ENCODE measurements at places on chromosomes 7 and 10. TPM values are rescaled to one million over a fixed set of nuclear protein-coding genes. Genes with fewer than 3 reads are reported as not detected.
A peak's percentile ranks its signal among the peaks of the same experiment; 100 is the strongest.

CYP2E1 gene
- total RNA-seq: 19.2 TPM

AKR1C3 gene
- 222 TPM for total RNA-seq

PDE6C gene
- not detected for total RNA-seq

TMEM140 gene
- 0.89 TPM for total RNA-seq

CPA5 gene
- not detected for total RNA-seq

C10orf67 gene
- total RNA-seq: 1.2 TPM

CAV1 gene
- total RNA-seq: 49.2 TPM

SLC13A1 gene
- 0.18 TPM for total RNA-seq

ALOX5 gene
- 18.1 TPM for total RNA-seq

PRSS37 gene
- not detected for total RNA-seq

TLX1 gene
- total RNA-seq: not detected

GCK gene
- not detected for total RNA-seq

DNA sequence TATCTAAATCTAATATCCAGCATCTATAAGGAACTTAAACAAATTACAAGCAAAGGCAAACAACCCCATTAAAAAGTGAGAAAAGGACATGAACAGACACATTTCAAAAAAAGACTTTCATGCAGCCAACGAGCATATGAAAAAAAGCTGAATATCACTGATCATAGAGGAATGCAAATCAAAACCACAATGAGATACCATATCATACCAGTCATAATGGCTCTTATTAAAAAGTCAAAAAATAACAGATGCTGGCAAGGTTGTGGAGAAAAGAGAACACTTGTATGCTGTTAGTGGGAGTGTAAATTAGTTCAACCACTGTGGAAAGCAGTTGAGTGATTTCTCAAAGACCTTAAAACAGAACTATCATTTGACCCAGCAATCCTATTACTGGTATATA lies 334.4 kb upstream of the CACNA2D1 start:
- no peaks in the 10 kb centered on the region for H3K4me1 ChIP-seq
- H3K27ac ChIP-seq: no peak overlapping the region
- no peaks in the 10 kb centered on the region for H3K27me3 ChIP-seq
- H3K36me3 ChIP-seq: no peaks in the 10 kb centered on the region
- no peak for DNase-seq
- no peak overlapping the region for H3K4me3 ChIP-seq

DNA sequence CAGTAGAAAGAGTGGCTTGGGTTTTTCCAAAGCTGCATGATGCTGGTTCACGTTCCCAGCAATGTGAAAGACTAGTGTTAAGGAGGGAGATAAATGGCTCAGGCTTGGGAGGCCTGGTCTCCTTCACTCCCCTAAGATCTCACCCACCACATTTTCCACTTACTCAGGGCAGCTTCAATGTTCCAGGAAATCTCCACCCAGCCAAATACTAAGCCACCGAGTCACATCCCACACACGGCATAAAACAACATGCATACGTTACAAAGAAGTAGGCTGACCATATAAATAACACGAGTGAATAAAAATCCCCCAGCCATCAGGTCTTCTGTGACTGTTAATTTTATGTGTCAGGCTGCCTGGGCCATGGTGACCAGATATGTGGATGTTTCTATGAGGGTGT lies 303.5 kb downstream of the SFMBT2 start:
- DNase-seq: no peak
- H3K4me1 ChIP-seq: no peaks in the 10 kb centered on the region
- H3K36me3 ChIP-seq: no peaks in the 10 kb centered on the region

- DNase-seq: no peak
- no peaks in the 10 kb centered on the region for H3K36me3 ChIP-seq
- H3K4me3 ChIP-seq: no peak overlapping the region
- H3K4me1 ChIP-seq: no peaks in the 10 kb centered on the region
These were observed 224.6 kb upstream of the PITRM1 start for GRCh38 chr10:3397231-3397630.

GRCh38 chr10:60387531-60387930 lies 2.1 kb downstream of the ANK3 start:
- DNase-seq: no peak
- H3K4me1 ChIP-seq: no peaks in the 10 kb centered on the region
- H3K27ac ChIP-seq: no peak overlapping the region

DNA sequence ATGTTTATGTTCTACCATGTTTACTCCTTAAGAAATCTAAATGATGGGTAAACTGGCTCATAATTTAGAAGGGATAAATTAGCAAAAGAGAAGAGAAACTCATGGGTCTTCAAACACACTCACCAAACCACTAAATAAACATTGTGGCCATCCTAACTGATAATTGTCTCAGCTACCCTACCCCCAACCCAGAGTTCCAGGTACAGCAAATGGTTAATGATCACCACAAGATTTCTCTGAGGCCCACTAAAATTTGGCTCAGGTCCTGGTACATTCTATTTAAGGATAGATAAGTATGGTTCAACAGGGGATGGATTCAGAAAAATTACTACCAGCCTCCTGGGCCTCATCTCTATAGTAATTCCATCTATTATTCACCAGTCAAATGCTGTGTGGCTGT lies 21.4 kb downstream of the SLC25A13 start:
- peaks cover 45% of the 10 kb centered on the region for H3K4me1 ChIP-seq
- peaks cover 7% of the 10 kb centered on the region for H3K36me3 ChIP-seq
- no peak for DNase-seq
- H3K4me3 ChIP-seq: no peak overlapping the region
- H3K27me3 ChIP-seq: no peaks in the 10 kb centered on the region
- H3K27ac ChIP-seq: no peak overlapping the region

DNA sequence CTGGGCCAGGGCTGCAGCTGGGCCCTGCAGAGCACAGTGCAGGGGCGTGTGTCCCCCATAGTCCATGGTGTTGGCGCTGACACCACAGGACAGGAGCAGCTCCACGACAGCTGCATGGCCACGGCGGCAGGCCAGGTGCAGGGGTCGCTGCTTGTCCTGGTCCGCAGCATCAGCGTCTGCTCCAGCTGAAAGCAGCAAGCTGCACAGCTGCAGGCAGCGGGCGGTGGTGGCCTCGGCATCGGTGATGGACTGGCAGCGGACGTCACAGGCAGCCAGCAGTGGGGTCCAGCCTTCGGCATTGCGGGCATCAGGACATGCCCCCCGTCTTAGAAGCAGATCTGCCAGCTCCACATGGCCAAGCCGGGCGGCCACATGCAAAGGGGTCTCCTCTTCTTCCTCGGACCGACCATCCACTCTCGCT lies 6.0 kb downstream of the ASB10 start:
- H3K4me1 ChIP-seq: no peaks in the 10 kb centered on the region
- H3K27ac ChIP-seq: no peak overlapping the region
- H3K27me3 ChIP-seq: peaks cover 14% of the 10 kb centered on the region
- DNase-seq: no peak

DNA sequence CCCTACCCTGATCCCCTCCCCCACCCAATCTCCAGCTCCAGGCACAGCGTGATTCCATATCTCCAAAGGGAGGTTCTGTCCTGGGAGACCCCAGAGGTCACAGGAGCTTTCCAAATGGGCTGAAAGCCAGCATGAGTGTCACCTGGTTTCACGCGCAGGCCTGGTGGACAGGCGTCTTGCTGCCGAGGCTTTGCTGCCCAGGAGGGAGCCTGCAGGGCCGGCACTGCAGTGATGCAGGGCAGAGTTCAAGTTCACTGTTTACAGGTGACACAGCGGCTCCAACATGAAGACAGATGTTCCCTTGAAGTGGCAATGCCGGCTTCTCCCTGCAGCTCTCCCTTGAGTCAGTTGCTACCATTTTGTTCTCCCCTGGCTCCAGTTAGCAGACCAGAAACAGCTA lies 104.3 kb downstream of the TCERG1L start:
- H3K27me3 ChIP-seq: no peaks in the 10 kb centered on the region
- H3K4me1 ChIP-seq: no peaks in the 10 kb centered on the region
- peak; percentile 10 for DNase-seq

- DNase-seq: no peak
- H3K4me1 ChIP-seq: peaks cover 53% of the 10 kb centered on the region
- no peaks in the 10 kb centered on the region for H3K36me3 ChIP-seq
These were observed 48.4 kb downstream of the SYPL1 start for GRCh38 chr7:106063692-106064091.

DNA sequence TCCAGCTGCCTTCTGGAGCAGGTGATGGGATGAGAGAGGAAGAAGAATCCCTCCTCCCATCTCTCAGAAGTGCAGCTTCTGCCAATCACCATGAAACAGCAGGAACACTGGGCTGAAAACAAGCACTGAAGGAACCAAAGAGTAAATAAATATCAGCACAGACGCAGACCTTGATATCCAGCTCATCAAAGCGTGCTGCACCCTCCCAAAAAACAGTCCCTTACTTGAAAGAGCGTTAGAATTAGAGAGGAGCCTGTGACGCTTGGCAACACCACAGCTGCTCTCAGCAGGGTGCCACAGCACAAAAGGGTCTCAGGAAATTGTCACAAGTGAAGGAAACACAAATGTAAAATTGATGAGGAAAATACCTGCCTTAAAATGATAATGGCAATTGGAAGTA lies 39.5 kb downstream of the KLF6 start:
- H3K27ac ChIP-seq: no peak overlapping the region
- H3K4me1 ChIP-seq: peaks cover 29% of the 10 kb centered on the region
- H3K27me3 ChIP-seq: no peaks in the 10 kb centered on the region

DNA sequence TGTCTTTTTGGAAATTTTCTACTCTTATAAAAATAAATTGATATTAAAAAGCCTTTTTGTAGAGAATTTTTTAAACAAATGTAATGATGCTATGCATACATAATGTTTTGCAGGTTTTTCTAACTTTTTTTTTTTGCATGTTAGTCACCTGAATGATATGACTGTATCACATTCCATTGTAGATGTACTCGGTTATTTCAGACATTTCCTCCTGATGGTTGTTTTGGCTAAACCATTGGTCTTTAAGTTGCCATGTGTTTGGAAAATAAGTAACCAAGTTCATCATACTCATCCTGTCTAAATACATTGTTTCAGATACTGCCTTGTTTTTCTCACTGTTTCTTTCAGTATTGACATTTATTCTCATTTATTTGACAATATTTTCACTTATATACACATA lies 25.8 kb downstream of the NHLRC2 start:
- H3K4me1 ChIP-seq: no peaks in the 10 kb centered on the region
- no peaks in the 10 kb centered on the region for H3K27me3 ChIP-seq
- no peak for DNase-seq
- H3K27ac ChIP-seq: no peak overlapping the region

- DNase-seq: no peak
- H3K27ac ChIP-seq: no peak overlapping the region
- H3K27me3 ChIP-seq: no peaks in the 10 kb centered on the region
- H3K4me3 ChIP-seq: no peak overlapping the region
- H3K4me1 ChIP-seq: no peaks in the 10 kb centered on the region
These were observed 11.6 kb downstream of the TMEM273 start for GRCh38 chr10:49176310-49177268.

DNA sequence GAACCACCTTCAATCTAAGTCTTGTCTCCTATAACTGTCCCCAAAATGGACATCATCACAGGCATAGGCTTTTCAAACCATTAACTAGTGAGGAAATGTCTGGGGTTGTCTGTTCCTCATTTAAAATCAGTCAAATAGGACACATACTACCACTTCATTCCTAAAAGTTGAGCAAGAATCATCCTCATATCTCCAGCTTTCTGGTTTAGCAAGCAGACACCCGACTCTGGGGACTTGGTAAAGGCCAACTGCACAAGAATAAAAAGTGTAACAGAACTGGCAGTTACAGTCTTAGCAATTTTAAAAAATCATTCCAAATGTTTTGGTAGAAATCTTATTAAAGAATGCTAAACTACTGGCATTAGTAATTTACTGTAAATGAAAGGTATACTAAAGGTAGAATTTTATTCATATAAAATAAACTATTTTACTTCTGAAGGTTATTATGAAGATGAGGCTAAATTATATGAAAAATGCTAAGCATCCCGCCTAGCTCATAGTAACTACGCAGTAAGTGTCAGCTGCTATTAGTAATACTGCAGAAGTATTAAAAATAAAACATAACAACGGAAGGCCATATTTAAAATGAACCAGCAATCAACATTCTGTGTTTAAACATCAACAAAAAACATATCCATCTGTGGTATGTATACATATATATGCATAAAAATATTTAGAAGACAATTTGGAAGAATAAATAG lies 60.8 kb downstream of the ZNF438 start:
- no peaks in the 10 kb centered on the region for H3K36me3 ChIP-seq
- no peaks in the 10 kb centered on the region for H3K27me3 ChIP-seq
- H3K4me1 ChIP-seq: no peaks in the 10 kb centered on the region
- DNase-seq: no peak
- no peak overlapping the region for H3K4me3 ChIP-seq

- no peaks in the 10 kb centered on the region for H3K4me1 ChIP-seq
- H3K27ac ChIP-seq: no peak overlapping the region
- H3K36me3 ChIP-seq: no peaks in the 10 kb centered on the region
- H3K4me3 ChIP-seq: no peak overlapping the region
These were observed 110.1 kb downstream of the NPTX2 start for GRCh38 chr7:98727146-98727709.

DNA sequence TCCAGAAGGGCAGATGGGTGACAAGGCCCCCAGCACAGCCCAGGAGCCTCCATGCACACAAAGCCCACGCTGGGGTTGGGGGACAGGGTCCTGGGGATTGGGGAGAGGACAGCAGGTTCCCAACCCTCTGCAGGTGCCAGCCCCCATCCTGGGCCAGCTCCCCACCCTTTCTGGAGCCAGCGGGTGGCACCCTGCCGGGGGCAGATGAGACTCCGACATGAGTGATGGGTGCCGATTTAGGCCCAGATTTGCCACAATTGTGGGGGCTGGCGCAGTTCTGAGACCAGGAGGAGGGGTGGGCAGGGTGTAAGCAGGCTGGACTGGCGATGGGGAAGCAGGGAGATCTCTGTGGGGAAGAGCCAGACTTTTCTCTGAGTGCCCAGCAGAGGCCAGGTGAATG lies 49.3 kb upstream of the SLF2 start:
- DNase-seq: no peak
- H3K27me3 ChIP-seq: peaks cover 95% of the 10 kb centered on the region
- no peak overlapping the region for H3K4me3 ChIP-seq
- H3K27ac ChIP-seq: no peak overlapping the region
- no peaks in the 10 kb centered on the region for H3K36me3 ChIP-seq
